ENCODE measurements at places on chromosomes 4 and X.

DNA sequence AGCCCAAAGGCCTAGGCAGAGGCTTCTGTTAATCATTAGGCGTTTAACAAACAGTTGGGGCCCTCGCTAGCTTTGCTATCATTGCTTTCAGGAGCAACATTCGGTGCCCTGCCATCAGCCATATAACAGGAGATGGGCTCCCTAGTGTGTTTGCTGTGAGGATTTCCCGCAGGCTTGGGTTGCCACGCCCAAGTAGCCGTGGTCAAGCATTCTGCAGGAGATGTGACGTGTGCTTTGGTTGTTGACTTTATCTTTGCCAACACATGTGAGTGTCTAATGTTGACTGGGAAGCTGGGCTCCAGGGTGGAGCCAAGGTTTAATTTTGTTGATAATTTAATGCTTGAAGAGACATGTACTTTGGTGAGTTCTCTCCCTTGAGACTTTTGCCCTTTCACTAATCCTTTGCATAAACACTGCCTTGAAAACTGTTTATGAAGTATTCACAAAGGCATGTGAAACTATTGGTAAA is 184.6 kb upstream of the KIT start:
- DNase-seq, result no peak

- DNase-seq, result peak; percentile 58
Measured at GRCh38 chrX:134654398-134655012, 3.8 kb downstream of the PLAC1 start.

GRCh38 chr4:89617317-89617716 is 219.6 kb downstream of the SNCA start:
- no peak for DNase-seq

DNA sequence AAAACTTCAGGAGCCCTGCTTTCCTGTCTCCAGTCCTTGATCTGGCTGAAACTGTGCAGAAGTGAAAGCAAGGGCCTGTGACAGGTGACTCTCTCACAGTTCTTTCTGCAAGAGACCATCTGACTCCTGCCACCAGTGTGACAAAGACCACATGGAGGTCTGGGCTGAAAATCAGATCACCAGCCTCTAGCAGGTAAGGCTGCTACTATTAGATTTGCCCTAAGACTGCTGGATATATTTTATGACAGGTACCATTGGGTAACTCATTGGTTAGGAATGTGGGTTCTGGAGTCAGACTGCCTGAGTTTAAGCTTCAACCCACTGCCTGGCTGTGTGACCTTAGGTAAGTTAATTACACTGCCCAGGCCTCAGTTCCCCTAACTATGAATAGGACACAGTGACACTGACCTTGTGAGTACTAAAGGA is 163.3 kb upstream of the SLC7A11 start:
- DNase-seq, result no peak

DNA sequence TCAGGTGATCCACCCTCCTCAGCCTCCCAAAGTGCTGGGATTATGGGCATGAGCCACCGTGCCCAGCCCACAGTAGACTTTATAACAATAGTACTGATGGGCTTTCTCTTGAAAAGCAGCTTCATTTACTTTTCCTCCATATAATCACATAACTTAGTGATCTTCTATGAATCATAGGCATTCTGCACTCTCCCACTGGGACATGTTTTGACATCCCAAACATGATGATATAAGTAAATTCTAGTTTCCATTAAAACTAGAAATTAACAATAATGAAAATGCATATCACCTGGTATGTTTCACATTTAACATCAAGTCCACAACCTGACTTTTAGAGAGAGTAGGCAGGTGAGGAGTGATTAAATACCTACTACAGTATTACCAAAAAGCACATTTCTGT is 96.5 kb downstream of the CAMK2D start:
- no peak for DNase-seq

GRCh38 chr4:183995570-183995969 is 90.5 kb downstream of the STOX2 start:
- no peak for DNase-seq

DNA sequence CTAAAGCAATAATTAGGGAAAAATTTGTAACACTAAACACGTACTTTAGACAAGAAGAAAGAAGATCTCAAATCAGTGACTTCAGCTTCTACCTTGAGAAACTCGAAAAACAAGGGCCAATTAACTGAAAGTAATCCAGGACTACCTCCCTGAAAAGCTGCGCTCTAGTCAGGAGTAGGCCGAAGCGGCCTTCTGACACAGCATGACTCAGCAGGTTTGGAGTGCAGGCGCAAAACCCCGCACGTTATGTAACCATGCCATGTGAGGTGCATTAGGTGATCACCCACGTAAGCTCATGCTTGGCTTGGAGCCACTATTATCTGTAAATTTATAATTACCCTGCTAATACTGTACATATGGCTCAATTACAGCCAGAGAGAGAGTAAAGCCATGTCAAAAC is 52.8 kb upstream of the CCDC149 start:
- DNase-seq, result peak; percentile 11

DNA sequence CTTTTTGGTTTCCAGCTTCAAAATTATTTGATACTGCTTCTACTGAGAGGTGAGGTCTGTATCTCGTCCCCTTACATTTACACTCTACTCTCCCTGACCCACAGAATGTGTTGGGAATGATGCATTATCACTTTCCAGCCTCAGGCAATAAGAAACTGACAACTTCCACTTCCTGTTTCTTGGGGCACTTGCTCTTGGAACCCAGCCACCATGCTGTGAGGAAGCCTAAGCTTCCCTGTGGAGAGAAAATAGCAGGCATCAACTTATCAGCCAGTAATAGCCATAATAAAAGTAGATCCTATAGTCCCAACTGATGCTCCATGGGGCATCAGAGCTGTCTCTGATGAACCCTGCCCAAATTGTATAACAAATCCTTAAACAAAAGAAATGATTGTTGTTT is 32.6 kb downstream of the RELL1 start:
- no peak for DNase-seq
